ENCODE measurements at places on chromosomes 6 and 20.

DNA sequence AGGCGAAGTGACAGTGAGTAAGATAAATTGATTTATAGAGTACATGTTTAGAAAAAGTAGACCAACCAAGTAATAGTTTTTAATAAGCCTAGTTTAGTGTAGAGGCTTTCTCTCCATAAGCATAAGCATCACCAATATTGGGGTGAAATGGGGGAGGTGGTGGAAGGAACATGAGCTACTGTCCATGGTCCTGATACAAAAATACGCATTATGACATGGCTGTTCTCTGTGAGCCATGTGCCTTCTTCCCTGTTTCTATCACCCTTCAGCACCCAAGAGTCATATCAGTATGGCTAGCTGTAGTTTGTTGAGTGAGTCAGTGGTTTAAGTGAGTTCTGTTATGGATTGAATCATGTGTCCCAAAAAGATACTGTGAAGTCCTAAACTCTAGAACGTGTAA lies 150.8 kb downstream of the EDN1 start:
- DNase-seq: no peak

DNA sequence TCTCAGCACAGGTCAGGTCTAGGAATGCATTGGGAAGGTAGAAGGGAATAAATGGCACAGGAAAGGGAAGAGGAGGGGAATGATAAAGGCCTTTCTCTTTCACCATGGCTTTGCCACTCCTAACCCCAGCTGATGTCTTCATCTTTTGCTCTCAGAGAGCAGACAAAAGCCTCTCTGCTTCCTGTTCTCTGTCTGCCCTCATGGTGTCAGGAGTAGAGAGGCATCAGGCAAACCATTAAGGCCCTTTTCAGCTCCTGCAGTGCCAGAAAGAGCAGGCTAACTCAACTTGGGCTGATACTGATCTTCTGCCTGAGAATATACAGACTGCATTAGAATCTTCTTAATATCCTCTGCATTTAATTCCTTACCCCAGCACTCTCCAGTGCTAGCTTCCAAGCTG lies 48.0 kb upstream of the STXBP5 start:
- no peak for DNase-seq

DNA sequence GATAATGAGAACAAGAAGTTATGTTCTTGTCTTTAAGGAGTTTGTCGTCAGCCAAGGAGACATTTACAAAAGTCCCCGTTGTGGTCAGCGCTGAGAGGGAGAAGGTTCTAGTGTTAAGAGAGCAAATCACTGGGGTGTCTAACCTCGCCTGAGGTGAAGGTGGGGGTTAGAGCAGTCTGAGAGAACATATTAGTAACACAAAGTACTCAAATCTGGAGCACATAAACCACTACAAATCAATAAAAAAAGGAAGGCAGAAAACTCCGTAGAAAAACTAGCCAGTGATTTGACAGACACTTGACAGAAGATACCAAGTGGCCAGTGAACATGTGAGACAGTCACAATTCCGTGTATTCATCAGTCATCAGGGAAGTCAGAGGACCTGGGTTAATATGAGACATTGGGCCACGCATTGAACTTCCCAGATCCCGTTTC lies 45.4 kb downstream of the CDS2 start:
- no peak for DNase-seq

DNA sequence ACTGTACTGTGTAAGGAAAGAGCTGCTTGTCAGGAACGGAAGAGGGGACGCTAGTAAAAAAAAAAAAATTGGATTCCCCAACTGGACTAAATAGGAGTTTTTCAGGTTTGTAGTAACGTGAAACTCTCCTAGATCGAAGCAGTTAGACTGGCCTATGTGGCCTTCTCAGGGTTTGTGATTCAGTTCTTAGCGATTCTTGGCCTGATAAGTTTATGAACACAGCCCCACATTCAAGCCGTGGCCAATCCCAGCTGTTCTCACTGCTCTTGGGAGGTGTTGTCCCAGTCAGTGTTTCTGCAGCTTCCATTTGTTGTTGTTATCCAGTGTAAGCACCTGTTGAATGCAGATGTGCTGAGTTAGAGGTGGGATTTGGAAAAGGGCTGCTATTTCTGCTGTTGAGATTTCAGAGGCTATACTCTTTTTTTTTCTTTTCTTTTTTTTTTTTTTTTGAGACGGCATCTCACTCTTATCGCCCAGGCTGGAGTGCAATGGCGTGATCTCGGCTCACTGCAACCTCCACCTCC lies 29.7 kb downstream of the TAF8 start:
- no peak for DNase-seq

DNA sequence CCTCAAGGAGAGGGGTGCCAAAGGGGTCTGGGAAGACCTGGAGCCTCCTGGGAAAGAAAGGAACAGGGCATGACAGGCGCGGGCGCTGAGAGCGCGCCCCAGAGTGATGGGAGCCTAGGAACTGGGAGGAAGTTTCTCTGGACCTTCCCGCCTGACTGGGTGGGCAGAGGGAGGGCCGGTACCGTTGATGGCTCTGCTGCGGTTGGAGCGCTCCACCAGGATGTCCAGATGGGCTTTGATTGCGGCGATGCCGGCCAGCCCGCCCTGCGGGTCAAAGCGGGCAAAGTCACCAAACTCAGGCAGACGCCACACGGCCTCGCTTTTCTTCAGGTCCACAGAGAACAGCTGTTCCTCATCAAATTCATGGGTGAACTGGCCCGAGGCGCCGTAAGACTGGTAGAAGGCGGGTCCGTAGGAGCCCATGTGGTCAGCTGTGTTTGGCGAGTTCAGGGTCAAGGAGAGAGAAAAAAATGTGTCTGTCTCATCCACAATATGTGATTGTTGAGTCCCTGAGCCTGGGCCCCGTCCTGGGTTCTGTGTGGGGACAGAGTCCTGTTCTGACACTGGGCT lies 1.5 kb downstream of the HLA-DOA start:
- DNase-seq: no peak

DNA sequence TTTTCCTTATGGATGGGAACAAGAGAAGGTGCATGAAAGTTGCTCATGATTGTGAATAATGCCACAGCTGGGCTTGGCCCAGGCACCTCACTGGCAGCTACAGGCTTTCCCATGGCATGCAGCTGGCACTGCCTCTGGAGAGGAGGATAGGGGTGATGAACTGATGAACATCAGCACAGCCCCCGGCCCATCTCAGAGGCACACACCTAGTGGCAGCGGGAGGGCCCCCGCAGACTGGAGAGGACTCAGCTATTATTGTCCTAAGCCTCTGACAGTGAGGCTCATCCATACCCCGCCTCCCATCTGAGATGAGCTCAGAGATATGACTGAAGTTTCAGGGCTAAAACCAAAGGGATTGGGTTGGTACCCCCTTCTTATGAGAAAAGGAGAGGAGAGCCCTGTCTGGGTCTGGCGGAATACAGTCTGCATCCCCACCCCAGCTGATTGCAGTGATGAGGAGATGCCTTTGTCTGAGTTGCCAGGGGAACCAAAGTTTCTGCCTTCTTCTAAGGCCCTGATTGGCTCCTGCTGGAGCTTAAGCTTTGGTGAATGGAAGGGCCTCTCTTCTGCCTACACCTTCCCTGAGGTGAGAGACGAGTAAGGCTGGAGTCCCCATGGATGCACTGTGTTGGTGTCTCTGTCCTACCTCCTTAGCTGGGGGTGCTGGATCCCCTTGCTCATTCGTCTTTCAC lies 27.6 kb upstream of the EPB41L1 start:
- no peak for DNase-seq

GRCh38 chr20:57856658-57857057 lies 146.8 kb upstream of the PMEPA1 start:
- no peak for DNase-seq

- DNase-seq: no peak
These were observed 752.4 kb upstream of the ADGRB3 start for GRCh38 chr6:67882436-67883311.

- no peak for DNase-seq
These were observed 14.9 kb downstream of the PRKN start for GRCh38 chr6:162712694-162713093.

DNA sequence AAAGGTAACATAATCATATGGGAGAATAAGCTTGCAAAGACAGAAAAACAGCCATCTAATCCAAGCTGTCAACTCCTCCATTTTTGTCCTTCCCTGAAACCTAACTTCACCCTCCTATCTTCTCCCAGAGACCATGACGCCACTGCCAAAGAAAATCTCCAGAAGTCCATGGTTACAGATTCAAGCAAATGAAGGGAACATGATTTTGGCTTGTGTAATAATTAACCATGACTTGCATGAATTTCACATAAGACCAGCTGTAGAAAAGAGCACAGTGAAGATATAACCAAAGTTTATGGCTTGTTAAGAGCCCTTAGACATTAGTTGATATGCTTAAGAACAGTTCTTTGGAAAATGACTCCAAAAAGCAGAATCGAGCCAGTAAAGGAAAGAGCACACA lies 342.1 kb upstream of the NRSN1 start:
- no peak for DNase-seq

DNA sequence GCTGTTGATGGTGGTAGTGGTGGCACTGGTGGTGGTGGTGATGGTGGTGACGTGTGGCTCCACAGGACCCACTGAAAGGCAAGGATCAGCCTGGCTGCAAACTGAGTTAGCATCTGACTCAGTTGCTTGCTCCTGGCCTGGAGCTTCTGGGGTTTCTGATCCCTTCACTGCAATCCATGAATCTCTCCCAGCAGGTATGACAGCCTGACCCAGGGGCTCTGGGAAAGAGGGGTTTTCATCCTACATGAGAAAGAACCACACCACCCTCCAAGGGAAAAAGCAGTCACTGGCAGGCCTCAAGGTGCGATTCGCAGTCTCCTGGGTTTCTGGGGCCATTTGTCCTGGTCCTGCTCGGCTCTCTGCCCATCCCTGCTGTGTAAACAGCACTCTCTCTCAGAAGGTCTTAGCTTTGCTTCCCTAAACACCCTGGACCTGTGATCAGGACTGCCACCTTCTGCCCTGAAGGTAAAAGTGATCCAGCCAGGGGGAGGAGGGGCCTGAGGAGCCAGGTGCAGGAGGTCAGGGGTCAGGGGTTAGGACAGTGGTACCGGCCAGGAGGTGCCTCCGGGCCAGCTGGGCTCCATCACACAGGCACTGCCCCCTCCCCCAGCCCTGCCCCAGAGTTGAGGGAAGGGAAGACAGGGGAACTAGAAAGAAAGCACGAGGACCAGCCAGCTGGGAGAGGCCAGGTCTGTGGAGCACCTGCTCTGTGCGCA lies 152.0 kb downstream of the BMP7 start:
- no peak for DNase-seq

DNA sequence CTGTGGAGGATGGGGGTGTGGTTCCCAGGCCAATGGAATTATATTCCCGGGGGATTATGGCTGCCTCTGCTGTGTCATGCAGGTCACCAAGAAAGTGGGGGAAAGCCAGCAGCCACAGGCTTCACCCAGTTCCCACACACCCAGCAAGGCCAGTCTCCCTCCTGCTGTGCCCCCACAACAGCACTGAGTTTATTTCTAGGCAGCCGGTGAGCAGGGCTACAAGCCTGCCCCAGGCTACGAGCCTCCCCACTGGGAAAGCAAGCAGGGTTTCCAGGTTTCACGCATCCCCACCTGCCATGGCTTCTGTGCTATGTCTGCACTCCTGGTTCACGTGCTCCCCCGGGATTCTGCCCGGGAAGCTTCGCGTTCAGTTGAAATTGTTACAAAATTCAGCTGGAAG lies 72.6 kb downstream of the ERMARD start:
- DNase-seq: no peak

DNA sequence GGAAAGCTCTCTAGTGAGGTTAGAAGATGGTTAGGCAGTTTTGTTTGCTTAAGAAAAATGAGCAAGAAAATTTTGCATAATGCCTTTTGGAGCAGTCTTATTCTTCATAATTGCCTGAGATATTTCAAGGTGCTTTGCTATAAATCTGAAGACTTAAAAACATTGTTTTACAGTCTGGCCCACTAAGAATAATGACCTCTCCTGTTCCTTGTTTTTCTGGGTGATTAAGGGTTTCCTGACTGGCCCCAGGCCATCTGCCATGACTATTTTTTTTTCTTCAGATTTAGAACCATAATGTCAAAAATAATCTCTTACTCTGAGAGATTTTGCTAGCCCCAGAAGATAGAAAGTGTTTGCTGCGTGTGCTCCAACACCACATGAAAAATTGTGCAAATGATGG lies 72.3 kb upstream of the CENPW start:
- DNase-seq: no peak

GRCh38 chr6:153698001-153698400 lies 341.0 kb upstream of the OPRM1 start:
- DNase-seq: no peak

All from foreskin keratinocyte (primary cell).